ENCODE measurements at places on chromosomes 13 and 19. TPM values are rescaled to one million over a fixed set of nuclear protein-coding genes. Genes with fewer than 3 reads are reported as not detected.

DNA sequence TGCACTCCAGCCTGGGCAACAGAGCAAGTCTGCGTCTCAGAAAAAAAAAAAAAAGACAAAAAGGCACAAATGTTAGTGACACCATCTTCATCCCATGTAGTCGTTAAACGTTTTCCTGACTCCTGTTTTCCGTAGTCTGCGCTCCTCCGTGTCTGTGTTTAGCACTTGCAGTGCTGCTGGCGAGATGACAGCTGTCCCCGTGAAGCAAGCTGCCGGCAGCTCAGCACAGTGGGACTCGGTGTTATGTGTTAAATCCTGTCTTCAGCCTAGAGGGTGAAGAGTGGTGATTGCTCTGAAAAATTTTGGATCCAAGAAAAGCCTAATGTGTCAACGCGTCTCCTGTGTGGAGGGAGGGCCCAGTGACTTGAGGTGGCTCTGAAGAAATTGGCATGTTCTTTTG lies 18.4 kb downstream of the UBXN6 start:
- DNase-seq = no peak

GRCh38 chr19:36100476-36100875 lies 10.5 kb upstream of the OVOL3 start:
- DNase-seq = no peak

The GZMM gene
- not detected for total RNA-seq

GRCh38 chr13:50229960-50230661 lies 214.9 kb downstream of the KCNRG start:
- DNase-seq = peak; percentile 81

Data from fibroblast of the aortic adventitia (primary cell).